ENCODE measurements at places on chromosomes 5 and 9. TPM values are rescaled to one million over a fixed set of nuclear protein-coding genes. Genes with fewer than 3 reads are reported as not detected.
A peak's percentile ranks its signal among the peaks of the same experiment; 100 is the strongest.

TAF11L10 gene
- total RNA-seq = not detected

PCDHB14 gene
- total RNA-seq = not detected

LTC4S gene
- total RNA-seq = 0.29 TPM

PCDHB2 gene
- total RNA-seq = not detected

SPATA31C1 gene
- total RNA-seq = not detected

DNA sequence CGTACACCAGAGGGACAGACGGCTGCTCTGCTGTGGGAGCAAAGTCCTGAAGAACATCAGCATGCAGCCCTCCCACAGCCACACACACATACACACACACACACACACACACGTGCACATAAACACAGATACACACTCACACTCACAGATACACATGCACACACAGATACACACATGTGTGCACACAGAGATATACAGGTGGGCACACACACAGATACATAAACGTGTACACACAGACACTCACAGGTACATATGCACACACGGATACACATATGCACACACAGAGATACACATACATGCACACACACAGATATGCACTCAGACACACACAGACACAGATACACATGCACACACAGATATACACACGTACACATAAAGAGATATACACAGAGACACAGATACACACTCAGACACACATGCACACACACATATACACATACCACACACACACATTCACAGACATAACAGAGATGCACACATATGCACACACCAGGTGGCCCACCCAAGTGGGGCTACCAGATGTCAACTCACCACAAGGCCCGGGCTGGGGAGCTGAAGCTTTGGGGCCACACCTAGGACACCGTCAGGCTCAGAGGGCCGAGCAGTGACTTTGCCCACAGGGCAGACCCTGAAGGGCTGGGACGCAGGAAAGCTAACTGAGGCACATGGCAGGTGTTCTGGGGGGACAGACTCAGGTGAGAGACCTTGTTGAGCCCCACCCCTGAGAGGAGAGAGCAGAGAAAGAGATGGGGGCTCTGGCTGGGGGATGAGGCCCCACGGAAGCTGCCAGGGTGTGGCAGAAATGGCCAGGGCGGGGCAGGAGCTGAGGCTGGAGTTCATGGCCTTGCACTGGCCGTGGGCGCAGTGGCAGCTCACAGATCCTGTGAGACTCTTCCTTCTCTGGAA is 148.6 kb upstream of the PPP1R26 start:
- no peak for DNase-seq
- no peak overlapping the region for H3K27ac ChIP-seq
- H3K4me3 ChIP-seq = no peak overlapping the region
- no peaks in the 10 kb centered on the region for H3K4me1 ChIP-seq

- no peak overlapping the region for H3K27ac ChIP-seq
- DNase-seq = no peak
- H3K36me3 ChIP-seq = peaks cover 14% of the 10 kb centered on the region
- H3K4me1 ChIP-seq = no peaks in the 10 kb centered on the region
- no peak overlapping the region for H3K4me3 ChIP-seq
- H3K27me3 ChIP-seq = no peaks in the 10 kb centered on the region
Measured at GRCh38 chr9:92639791-92640271, 30.1 kb downstream of the IPPK start.

DNA sequence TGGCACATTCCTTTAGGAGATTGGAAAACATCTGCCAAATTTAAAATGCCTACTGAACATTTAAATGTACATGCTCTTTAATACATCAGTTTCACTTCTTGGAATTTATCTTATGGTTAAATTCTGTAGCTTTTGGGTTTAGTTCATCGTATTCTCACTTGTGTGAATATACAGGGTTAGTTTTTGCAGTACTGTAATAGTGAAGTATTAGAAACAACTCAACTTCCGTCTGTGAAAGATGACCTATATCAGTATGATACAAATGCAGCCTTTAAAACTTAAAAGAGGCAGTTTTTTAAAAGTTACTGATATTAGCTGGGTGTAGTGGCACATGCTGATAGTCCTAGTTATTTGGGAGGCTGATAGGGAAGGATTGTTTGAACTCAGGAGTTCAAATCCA is 57.2 kb downstream of the CDC42SE2 start:
- H3K4me3 ChIP-seq = no peak overlapping the region
- no peak for DNase-seq
- no peaks in the 10 kb centered on the region for H3K27me3 ChIP-seq
- peaks cover 79% of the 10 kb centered on the region for H3K36me3 ChIP-seq

- DNase-seq = no peak
- H3K4me3 ChIP-seq = no peak overlapping the region
- H3K36me3 ChIP-seq = no peaks in the 10 kb centered on the region
- H3K4me1 ChIP-seq = no peaks in the 10 kb centered on the region
Measured at GRCh38 chr5:35464757-35465156, 152.9 kb upstream of the SPEF2 start.

DNA sequence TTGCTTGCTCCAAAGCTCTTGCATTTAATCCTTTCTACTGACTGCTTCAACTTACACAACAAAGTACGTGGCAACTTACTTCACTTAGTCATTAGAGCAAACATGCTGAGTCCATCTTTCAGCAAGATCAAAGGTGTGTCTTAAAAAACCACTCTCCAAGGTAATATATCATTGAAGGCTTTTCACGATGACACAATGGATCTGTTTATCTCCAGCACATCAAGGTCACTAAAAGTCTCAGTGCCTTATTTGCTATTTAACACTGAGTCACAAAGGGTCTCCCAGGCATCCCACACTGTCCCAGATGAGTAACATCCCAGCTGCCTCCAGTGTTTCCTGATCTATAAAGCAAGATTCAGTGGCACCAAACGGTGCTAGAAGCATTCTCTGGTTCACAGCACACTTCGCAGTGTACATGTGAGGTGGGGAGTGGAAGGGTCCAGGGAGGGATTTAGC is 3.7 kb upstream of the CLK4 start:
- H3K27ac ChIP-seq = no peak overlapping the region
- no peak overlapping the region for H3K4me3 ChIP-seq
- peaks cover 10% of the 10 kb centered on the region for H3K27me3 ChIP-seq
- DNase-seq = no peak

GRCh38 chr5:669842-670395 is 23.2 kb downstream of the TPPP start:
- H3K27me3 ChIP-seq = peaks cover 10% of the 10 kb centered on the region
- H3K27ac ChIP-seq = no peak overlapping the region
- DNase-seq = no peak
- no peak overlapping the region for H3K4me3 ChIP-seq
- peaks cover 8% of the 10 kb centered on the region for H3K4me1 ChIP-seq

GRCh38 chr9:76703270-76703669 is 61.0 kb upstream of the PCA3 start:
- H3K27me3 ChIP-seq = peaks cover 34% of the 10 kb centered on the region
- no peak overlapping the region for H3K4me3 ChIP-seq
- H3K27ac ChIP-seq = no peak overlapping the region
- DNase-seq = no peak
- peaks cover 3% of the 10 kb centered on the region for H3K4me1 ChIP-seq

DNA sequence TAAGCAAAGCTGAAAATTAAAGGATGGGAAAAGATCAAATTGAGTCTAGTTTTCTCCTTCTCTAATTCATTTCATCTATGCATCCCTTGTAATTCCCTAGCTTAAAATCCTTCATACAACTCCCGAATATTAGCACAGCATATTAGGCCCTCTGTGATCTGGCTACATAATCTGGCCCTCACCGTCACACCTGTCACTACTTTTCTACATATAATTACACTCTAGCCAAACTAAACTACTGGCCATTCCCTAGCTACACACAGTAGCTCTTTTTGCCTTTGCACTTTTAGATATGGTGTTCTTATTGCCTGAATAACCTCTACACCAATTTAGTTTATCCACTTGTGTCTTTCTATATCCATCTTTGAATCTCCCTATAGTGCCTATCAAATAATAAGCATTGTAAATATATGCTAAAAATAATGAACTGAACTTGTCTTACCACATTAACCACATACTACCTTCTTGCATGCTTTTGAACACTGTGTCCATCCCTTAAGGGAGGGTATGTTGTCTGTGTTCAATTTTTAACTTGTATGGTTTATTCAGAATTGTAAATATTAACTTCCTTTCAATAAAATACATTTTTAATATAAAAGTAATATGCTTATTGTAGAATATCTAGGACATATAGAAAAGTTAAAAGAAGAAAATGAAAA is 15.9 kb downstream of the RANBP6 start:
- no peak overlapping the region for H3K27ac ChIP-seq
- H3K4me3 ChIP-seq = no peak overlapping the region
- H3K36me3 ChIP-seq = peaks cover 9% of the 10 kb centered on the region
- DNase-seq = no peak

DNA sequence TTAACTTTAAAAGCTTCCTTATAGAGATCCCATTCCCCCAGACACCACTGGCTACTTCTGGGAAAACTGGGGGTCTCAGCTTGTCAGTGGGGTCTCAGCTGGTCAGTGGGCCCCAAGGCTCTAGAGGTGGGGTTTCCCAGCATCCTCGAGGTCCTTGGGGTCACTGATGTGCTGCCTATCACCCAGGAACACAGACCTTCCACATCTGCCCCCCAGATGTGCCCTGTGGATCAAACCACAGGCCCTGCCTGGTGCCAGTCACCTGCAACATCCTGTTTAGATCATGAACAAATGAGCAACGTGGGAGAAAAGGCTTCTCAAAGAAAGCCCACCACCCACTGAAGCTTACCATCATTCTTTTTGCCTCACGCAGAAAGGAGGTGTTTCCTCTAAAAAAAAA is 165.6 kb upstream of the FSTL4 start:
- H3K4me1 ChIP-seq = no peaks in the 10 kb centered on the region
- no peaks in the 10 kb centered on the region for H3K27me3 ChIP-seq
- H3K4me3 ChIP-seq = no peak overlapping the region
- no peaks in the 10 kb centered on the region for H3K36me3 ChIP-seq
- no peak overlapping the region for H3K27ac ChIP-seq
- no peak for DNase-seq

DNA sequence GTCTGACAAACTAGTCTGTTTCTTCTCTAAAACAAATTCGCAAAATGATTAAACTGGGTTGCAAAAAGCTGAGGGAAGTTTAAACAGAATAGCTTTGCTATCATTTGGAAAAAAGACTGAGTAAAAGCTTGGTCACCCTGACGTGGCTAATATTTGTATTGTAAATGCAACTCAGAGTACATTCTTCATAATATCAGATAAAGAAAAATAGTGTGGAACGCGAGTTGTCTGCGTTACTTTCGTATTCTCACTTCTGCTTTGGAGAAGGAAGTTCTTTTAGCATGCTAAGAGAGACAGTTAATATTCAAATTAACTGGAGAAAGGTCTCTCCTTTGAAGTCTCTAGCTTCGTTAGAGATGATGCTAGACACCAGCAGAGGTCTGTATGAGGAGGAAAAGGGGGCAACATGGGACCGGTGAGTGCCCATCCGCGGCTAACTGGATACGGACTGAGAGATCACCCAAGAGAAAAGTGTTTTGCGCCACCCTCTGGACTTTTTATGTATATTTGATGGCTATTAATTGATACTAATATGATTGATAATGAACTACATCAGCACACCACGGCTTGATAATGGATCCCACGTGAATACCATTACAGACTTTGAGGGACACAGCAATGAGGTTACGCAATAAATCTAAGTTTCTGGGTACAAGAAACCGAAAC is 2.9 kb upstream of the CNTRL start:
- peaks cover 21% of the 10 kb centered on the region for H3K36me3 ChIP-seq
- peak; percentile 13 for DNase-seq
- no peaks in the 10 kb centered on the region for H3K27me3 ChIP-seq
- H3K4me3 ChIP-seq = peak overlapping the region; percentile 99
- H3K4me1 ChIP-seq = peaks cover 38% of the 10 kb centered on the region
- H3K27ac ChIP-seq = peak overlapping the region; percentile 91

DNA sequence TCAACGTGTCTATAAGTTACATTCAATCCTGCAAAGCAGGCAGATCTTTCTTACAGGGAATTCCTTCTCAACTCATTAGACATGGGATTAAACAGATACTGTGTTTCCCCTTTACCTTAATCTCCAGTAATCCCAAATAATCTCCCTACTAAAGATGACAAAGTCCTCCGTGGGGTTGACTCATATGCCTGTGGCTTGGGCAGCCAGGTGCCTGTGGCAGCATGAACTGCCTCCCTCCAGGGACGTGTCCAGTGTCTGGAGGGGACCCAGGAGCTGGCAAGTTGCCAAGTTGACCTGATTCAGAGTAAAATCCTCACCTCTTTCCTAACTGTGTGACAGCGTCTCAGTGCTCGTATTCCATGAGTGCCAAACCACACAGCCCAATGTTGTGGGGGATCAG is 94.6 kb upstream of the PTCH1 start:
- H3K27me3 ChIP-seq = peaks cover 5% of the 10 kb centered on the region
- H3K36me3 ChIP-seq = no peaks in the 10 kb centered on the region
- H3K4me3 ChIP-seq = no peak overlapping the region
- H3K4me1 ChIP-seq = peaks cover 2% of the 10 kb centered on the region
- no peak for DNase-seq

DNA sequence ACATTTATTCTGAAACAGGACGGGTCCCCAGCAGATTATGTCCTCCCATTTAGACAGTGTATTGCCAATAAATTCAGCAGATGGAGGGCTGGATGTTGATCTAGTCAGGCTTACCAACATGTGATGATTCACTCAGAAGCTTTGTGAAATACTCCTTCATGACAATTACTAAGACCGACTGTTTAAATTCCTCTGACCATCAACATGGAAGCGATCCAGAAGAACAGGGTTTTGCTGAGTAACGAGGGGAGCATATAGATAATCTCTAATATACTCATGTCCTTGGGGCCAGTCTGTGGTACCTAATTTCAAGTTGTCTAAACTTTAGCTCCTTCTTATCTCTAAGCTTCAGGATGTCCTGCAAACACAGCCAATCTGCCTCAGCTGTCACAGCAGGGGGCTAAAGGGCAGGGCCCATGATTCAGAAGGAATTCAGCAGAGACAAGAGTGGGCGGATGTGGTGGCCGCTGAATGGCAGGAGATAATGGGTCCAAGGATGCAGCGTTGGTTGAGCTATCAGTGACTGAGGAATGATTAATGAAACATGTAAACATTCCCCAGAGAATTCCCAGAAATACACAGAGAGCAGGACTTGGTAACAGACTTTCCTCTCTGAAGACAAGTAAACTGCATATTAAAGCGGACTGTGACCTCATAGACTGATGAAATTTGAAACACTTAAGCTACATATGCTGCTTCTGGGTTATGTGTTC is 109.4 kb downstream of the ANKRD55 start:
- no peaks in the 10 kb centered on the region for H3K27me3 ChIP-seq
- H3K36me3 ChIP-seq = no peaks in the 10 kb centered on the region
- H3K27ac ChIP-seq = no peak overlapping the region

DNA sequence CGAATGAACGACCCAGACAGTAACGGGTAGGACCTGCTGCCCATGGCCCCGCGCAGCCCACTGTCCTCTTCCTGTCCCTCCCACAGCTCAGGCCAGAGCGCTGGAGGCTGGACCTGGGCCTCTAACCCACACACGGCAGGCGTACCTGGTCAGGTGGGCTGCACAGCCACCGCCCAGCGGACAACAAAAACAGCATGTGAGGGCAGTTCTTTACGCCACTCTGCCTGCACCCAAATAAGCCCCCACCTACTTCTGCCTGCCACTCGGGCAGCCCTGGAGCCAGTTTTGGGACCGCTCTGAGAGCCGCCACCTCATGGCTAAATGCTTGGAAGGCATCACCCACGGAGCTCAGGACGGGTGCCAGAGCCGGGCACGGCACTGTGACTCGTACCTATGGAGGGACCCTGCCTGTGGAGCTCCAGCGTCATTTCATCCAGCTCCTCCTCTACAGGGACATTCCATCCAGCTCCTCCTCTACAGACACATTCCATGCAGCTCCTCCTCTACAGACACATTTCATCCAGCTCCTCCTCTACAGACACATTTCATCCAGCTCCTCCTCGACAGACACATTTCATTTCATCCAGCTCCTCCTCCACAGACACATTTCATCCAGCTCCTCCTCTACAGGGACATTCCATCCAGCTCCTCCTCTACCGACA is 18.9 kb downstream of the CLPTM1L start:
- no peaks in the 10 kb centered on the region for H3K4me1 ChIP-seq
- no peaks in the 10 kb centered on the region for H3K36me3 ChIP-seq
- H3K27ac ChIP-seq = no peak overlapping the region
